Chondrocyte (in vitro differentiated cells): ENCODE measurements at places on chromosomes 11 and 22. TPM values are rescaled to one million over a fixed set of nuclear protein-coding genes. Genes with fewer than 3 reads are reported as not detected.

Gene ISX
- not detected in 3 replicates for total RNA-seq

Gene SEPTIN5
- 113 to 214 TPM (median 197 TPM) in 3 replicates for total RNA-seq

Gene SORL1
- total RNA-seq, result 0.85 to 0.92 TPM (median 0.87 TPM) in 3 replicates

Gene MRGPRX2
- total RNA-seq, result not detected in 3 replicates

Gene MS4A12
- total RNA-seq, result not detected in 3 replicates

Gene ANKK1
- 0.36 TPM in 1 of 3 replicates, not detected in the others for total RNA-seq

Gene GSTT2B
- total RNA-seq, result 1.8 to 2.9 TPM in 2 of 3 replicates, not detected in the other

Gene KRTAP5-1
- not detected in 3 replicates for total RNA-seq

Gene TTLL12
- 33.5 to 36.4 TPM (median 35.6 TPM) in 3 replicates for total RNA-seq

Gene SCGB1D2
- not detected in 3 replicates for total RNA-seq

Gene APOA5
- not detected in 3 replicates for total RNA-seq

Gene OLFML1
- 11.1 to 69.3 TPM (median 12.3 TPM) in 3 replicates for total RNA-seq

Gene SLC22A24
- not detected in 3 replicates for total RNA-seq

Gene C11orf86
- not detected in 3 replicates for total RNA-seq

Gene MLC1
- total RNA-seq, result 0.38 to 0.77 TPM (median 0.50 TPM) in 3 replicates

Gene ARHGEF12
- 71.9 to 93.3 TPM (median 74.2 TPM) in 3 replicates for total RNA-seq

Gene GDPD4
- not detected in 3 replicates for total RNA-seq

Gene PANX2
- 3.0 to 6.1 TPM (median 3.3 TPM) in 3 replicates for total RNA-seq

Gene MYRF
- 1.6 to 1.7 TPM in 2 of 3 replicates, not detected in the other for total RNA-seq

Gene LINC01488
- total RNA-seq, result not detected in 3 replicates

Gene TSG101
- total RNA-seq, result 54.7 to 59.8 TPM (median 55.4 TPM) in 3 replicates

Gene TCN2
- 10.4 to 14.9 TPM (median 11.5 TPM) in 3 replicates for total RNA-seq

Gene INPP5J
- 3.5 to 5.9 TPM (median 5.2 TPM) in 3 replicates for total RNA-seq

Gene IFTAP
- 16.4 to 19.7 TPM (median 17.9 TPM) in 3 replicates for total RNA-seq

Gene PRCP
- 51.2 to 58.9 TPM (median 56.6 TPM) in 3 replicates for total RNA-seq

Gene TPST2
- total RNA-seq, result 75.8 to 80.3 TPM (median 77.1 TPM) in 3 replicates

Gene TUB
- 14.1 to 17.2 TPM (median 14.3 TPM) in 3 replicates for total RNA-seq

Gene NLRP6
- total RNA-seq, result not detected in 3 replicates

Gene GLB1L3
- total RNA-seq, result not detected in 3 replicates

Gene PLCB3
- total RNA-seq, result 35.5 to 51.4 TPM (median 47.2 TPM) in 3 replicates

Gene GLYAT
- total RNA-seq, result not detected in 3 replicates

Gene RAG2
- not detected in 3 replicates for total RNA-seq

Gene P2RY6
- 0.20 TPM in 1 of 3 replicates, not detected in the others for total RNA-seq

Gene HOATZ
- total RNA-seq, result not detected in 3 replicates

Gene CRYBB3
- total RNA-seq, result not detected in 3 replicates

Gene HARBI1
- 4.3 to 7.3 TPM (median 5.3 TPM) in 3 replicates for total RNA-seq

Gene LDHAL6A
- total RNA-seq, result not detected in 3 replicates

Gene DCHS1
- total RNA-seq, result 33.1 to 34.6 TPM (median 33.4 TPM) in 3 replicates

Gene USP2
- total RNA-seq, result 2.1 to 4.1 TPM (median 3.6 TPM) in 3 replicates

Gene CALCA
- not detected in 3 replicates for total RNA-seq

Gene WT1
- not detected in 3 replicates for total RNA-seq

Gene SYT13
- total RNA-seq, result 1.8 to 3.2 TPM (median 2.8 TPM) in 3 replicates

Gene ARHGAP8
- total RNA-seq, result 0.25 to 0.58 TPM (median 0.51 TPM) in 3 replicates

Gene KRTAP5-9
- total RNA-seq, result 0.20 to 0.36 TPM in 2 of 3 replicates, not detected in the other

Gene SERPING1
- total RNA-seq, result 1.8 to 4.6 TPM (median 4.5 TPM) in 3 replicates

Gene CCDC83
- total RNA-seq, result not detected in 3 replicates

Gene PDGFD
- total RNA-seq, result 0.44 to 5.0 TPM (median 0.45 TPM) in 3 replicates

Gene B3GAT1
- total RNA-seq, result 0.27 to 0.62 TPM (median 0.37 TPM) in 3 replicates

Gene HORMAD2
- not detected in 3 replicates for total RNA-seq

Gene FIBIN
- 98.5 to 258 TPM (median 102 TPM) in 3 replicates for total RNA-seq

Gene RPLP2
- 1,144 to 1,291 TPM (median 1,171 TPM) in 3 replicates for total RNA-seq

Gene PTPMT1
- total RNA-seq, result 40.4 to 48.8 TPM (median 43.5 TPM) in 3 replicates

Gene SLC7A4
- total RNA-seq, result 0.22 to 0.28 TPM in 2 of 3 replicates, not detected in the other

Gene TRIM29
- total RNA-seq, result not detected in 3 replicates

Gene CSF2RB
- 0.05 to 0.19 TPM (median 0.08 TPM) in 3 replicates for total RNA-seq

Gene MS4A7
- total RNA-seq, result not detected in 3 replicates

Gene KCNK4
- total RNA-seq, result 0.22 to 0.39 TPM in 2 of 3 replicates, not detected in the other

Gene PACSIN3
- total RNA-seq, result 45.0 to 69.4 TPM (median 65.3 TPM) in 3 replicates
